ENCODE measurements at places on chromosomes 12 and 14.

DNA sequence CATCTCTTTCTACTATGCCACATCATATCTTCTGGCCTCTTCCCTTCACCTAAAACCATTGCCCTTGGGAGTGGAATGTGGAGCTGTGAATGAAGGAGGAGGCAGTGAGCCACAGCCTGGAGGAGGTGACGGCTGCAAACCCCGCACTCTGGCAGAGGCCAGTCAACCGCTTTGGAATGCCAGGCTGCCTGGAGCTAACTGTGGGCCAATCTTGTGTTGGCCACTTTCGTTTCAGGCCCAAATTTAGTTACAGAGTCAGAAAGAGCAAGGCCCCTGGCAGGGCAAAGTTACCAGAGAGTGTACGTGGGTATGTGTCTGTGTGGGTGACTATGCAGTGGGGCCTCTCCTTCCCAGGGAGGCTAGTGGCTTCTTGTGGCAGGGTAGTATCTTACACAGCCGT lies 40.1 kb downstream of the CACNA1C start:
- no peak for DNase-seq

DNA sequence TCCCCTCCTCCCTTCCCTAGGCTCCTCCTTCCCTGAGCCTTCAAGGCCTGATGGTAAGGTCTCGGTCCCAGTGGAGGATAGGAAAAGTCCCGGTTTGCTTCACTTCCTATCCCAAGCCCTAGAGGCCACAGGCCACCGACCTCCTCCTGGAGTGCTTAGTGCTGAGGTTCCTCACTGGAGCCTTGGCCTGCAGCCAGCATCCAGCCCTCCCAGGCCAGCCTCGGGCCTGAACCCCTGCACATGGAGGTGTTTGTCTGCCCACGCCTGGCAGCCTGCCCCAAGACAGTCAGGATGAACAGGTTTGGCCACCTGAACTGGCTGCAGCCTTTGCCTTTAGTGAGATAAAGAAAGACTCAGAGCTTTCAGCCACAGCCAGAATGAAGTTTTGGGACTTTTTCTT lies 15.8 kb upstream of the KRT7 start:
- no peak for DNase-seq

- DNase-seq: peak; percentile 62
Observed at GRCh38 chr12:11580125-11580751, 69.2 kb upstream of the ETV6 start.

GRCh38 chr14:90815572-90815821 lies 733 bp downstream of the TTC7B start:
- DNase-seq: no peak

- DNase-seq: no peak
Observed at GRCh38 chr12:17076811-17077210, 470.8 kb upstream of the LMO3 start.

DNA sequence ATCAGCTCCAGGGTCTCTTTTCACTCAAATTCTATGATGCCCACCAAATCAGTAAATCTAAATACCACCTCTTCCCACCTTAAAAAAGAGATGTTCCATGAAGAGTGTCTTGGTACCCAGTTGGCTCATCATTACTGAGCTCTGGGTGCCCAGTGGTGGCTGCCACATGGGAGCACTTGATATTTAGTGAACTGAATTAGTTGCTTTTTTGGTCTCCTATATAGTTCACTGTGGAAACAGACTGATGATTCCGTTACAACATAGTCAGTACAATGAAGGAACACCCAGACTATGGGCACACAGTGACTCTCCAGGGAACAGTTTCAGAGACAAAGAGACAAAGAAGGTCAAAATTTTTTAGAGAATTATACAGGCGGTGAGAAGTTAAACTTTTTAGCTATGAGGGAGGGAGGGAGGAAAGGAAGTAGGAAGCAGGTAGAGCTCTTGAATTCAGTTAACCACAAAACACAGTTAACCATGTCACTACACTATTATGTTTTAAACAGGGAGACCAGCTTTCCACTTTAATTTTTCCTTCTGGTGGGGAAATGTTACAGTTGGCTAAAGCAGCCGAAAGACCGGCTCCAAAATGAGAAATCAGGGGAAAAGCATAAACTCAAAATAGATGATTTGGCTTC lies 14.6 kb upstream of the YY1 start:
- DNase-seq: no peak

DNA sequence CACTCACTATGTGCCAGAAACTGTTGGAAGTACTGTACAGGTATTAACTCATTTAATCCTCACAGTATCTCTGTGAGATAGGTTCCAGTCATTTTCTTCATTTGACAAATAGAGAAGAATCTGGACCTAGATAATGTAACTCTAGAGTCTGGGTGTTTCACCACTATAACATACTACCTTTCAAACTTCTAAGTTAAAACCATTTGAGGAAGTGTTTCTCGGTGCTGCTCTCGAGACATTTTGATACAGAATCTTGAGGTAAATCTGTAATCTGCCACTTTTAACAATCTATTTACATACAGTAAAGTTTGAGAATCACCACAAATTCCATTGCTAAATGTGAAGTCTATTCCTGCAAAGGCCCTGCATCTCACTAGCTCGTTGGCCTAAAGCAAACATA lies 8.8 kb downstream of the OLR1 start:
- no peak for DNase-seq

GRCh38 chr12:121189619-121190155 lies 20.2 kb upstream of the P2RX4 start:
- no peak for DNase-seq

DNA sequence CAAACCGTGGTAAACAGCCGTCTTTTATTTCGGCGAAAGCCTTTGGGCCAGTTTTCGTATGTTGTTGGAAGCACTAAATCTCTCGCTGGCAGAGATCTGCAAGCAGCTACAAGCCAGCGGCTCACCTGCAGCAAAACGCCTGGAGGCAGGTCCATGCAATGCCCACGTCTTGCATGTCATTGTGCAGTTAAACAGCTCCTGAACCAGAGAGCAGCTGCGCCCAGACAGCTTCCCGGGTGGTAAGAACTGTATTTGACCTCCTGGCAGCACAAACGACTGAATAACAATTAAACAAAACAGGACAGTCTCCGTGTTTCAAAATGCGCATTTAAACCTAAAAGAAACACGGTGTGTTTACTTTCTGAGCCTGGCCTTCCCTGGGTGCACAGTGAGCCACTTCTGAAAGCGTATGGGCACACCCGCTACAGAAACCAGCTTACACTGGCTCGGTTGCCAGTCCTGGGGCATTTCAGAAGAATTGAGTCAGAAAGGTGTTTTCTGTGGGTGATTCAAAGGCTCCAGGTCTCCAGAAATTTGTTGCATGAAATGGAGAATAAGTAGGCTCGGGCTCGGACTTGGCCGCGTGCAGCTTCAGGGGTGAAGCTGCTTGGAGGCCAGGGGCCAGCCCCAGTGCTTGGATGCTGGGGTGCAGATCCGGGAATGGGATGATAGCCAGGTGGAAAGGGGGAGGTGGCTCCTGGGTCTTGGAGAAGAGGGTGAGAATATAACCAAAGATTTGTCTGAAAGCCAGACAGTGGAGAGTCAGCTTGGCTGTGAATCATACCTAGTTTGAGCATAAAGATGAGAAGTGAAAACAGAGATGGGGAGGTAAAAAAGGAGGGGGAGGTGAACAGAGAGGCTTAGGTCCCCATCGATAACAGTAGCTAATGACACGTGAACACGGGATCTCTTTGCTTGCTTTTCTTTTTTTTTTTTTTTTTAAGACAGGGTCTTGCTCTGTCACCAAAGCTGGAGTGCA lies 24.9 kb upstream of the FZD10 start:
- DNase-seq: no peak

DNA sequence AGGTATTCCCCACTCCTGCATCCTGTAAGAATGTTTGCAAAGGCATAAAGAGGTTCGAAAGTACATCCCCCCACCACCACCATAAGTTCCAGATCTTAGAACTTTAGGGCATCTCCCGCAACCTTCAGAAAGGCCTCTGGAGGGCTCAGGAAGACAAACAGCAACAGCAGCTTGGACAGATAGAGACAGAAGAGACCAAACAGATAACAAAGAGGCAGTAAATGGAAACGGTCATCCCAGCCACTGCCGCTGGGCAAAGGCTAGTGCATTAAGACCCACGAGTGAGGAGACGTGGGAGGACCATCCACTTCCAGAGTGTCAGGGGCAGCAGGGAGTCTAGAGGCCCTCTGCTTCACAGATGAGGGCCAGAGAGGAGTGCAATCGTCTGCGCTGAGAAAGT lies 124.3 kb downstream of the CRACR2A start:
- DNase-seq: no peak

GRCh38 chr12:121495746-121496145 lies 85.1 kb downstream of the KDM2B start:
- no peak for DNase-seq

- no peak for DNase-seq
Observed at GRCh38 chr14:75042035-75042434, 9.2 kb downstream of the MLH3 start.

DNA sequence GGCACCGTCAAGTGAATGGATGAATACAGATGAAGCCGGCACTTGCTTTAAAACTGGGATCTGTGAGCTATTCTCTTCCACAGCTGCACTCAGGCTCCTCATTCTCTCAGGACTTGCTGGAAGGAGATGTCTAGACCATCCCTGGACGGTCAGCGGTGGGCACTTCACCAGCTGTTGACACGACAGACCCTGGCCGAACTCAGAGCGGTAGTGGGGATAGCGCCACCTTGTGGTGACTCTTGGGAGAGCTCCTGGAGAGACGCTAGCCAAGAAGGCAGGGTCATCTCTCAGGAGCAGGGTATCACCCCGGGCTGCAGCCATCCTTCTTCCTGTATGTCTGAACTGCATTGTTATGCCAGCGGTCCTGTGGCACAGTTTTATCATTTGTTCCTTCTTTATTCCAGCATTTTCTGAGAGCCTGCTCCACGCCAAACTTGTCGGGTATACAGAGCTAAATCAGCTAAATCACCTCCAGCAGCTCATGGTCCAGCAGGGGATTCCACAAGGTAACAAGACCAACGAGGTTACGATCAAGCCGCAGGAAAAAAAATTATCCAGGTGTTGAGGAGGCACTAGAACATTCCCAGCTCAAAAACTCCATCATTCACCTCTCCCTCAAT lies 10.0 kb downstream of the WNT1 start:
- no peak for DNase-seq

DNA sequence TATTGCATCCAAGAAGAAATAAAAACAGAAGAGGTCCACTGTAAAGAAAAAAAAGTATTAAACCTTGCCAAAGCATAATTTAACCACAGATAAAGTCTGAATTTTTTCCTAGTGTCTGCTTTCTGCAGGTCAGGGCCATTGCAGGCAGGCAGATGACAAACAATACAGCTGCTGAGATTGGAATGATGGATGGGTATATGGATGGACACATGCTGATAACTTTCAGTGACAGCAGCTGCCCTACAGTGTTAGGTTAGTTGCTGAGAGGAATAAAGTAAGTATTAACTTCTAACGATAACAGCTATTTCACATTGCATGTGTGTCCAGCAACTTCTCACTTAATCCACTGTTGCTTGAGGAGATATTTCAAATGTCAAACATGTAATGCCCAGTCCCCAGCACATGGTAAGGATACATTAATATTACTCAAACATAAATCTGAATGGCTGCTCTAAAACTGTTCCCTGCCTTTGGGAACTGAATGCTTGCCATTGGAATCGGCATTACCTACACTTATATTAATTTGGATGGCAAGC lies 515.3 kb downstream of the RMST start:
- no peak for DNase-seq

- DNase-seq: no peak
Observed at GRCh38 chr12:110270125-110270962, 10.7 kb upstream of the ATP2A2 start.

DNA sequence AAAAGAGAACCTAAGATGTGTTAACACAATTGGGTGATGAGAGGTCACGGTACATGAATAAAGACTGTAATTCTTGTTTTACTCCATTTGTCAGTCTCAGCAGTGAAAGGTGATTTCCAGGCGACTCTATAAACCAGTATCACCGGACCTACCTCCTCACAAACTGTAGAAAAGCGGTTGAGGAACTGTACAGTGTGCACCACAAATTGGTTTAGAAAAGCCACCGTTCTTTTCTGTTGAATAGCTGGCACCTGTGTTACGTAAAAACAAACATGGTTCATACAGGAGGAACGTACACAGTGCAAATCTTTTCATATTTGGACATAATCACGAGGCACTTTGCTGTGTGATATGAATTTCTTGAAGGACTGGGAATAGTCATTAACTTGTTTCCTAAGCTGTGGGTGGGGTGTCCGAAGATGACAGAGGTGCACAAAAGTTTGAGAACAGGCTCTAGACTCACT lies 663 bp downstream of the WASHC3 start:
- DNase-seq: no peak

DNA sequence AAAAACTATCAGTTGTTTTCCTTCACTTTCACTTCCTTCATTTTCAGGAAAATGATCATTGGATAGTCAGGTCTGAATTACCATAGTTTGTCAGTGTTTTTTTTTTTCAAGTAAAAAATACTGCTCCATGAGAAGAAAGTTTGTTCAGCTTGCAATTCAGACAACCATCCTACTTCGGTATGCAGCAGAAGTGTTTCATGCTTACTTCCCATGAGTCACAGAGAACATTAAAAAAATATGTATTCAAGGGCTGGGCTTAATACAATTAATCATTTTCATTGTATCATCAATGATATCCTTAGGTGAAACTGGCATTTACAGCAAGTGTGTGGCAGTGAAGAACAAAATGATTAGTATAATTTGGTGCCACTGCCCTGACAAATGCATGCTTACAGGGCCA lies 21.6 kb downstream of the PYM1 start:
- no peak for DNase-seq

DNA sequence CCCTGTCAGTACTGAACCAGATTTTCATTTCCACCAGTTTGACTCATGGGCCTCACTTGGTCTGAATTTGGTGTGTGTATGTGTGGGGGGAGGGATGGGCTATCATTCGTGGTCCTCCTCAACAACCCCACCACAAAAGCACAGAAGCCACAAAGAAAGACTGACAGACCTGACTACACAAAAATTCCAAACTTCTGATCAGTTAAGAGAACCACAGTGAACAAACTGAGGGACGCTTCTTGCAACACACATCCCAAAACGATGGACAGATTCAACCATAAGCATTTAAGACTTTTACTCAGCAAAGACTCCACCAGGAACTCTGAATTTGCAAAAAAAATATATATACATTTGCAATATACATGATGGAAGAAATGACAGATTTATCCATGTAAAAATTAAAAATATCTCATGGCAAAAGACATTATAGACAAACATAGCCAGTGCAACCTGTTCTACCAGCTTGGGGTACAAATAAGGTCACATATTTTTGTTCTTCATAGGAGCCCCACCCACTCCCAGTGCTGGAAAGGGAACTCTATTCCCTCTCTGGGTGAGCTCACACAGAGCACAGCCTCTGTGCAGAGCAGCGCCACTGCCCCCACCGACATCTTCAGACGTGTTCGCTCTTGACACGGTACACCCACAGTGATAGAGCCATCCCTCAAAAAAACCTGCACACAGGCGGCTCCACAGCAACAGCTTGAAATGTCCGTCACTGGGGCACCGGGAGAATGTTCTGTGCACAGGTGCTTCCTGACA lies 49.7 kb downstream of the JAG2 start:
- DNase-seq: no peak

GRCh38 chr14:100616854-100617409 lies 29.7 kb upstream of the BEGAIN start:
- DNase-seq: no peak

- no peak for DNase-seq
Observed at GRCh38 chr14:42023452-42023851, 416.8 kb downstream of the LRFN5 start.

- peak; percentile 80 for DNase-seq
Observed at GRCh38 chr12:120231316-120232011, 30.6 kb upstream of the RPLP0 start.

All from BJ (cell line).